ENCODE measurements at places on chromosomes 11 and 22.
A peak's percentile ranks its signal among the peaks of the same experiment; 100 is the strongest.

GRCh38 chr11:16252373-16252772 is 104.0 kb downstream of the SOX6 start:
- DNase-seq: no peak

DNA sequence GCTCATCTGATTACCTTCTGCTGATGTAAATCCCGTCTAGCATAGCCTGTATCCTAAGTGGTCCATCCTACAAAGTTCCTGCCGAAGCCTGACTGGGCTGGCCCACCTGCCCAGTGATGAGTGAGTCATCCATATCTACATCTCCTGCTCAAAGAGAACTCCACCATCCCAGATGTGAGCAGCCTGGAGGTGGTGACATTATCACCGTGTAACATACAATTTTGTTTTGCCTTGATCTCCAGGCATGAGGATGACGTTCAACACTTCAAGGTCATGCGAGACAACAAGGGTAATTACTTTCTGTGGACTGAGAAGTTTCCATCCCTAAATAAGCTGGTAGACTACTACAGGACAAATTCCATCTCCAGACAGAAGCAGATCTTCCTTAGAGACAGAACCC is 5.6 kb downstream of the TMA7B start:
- DNase-seq: no peak

DNA sequence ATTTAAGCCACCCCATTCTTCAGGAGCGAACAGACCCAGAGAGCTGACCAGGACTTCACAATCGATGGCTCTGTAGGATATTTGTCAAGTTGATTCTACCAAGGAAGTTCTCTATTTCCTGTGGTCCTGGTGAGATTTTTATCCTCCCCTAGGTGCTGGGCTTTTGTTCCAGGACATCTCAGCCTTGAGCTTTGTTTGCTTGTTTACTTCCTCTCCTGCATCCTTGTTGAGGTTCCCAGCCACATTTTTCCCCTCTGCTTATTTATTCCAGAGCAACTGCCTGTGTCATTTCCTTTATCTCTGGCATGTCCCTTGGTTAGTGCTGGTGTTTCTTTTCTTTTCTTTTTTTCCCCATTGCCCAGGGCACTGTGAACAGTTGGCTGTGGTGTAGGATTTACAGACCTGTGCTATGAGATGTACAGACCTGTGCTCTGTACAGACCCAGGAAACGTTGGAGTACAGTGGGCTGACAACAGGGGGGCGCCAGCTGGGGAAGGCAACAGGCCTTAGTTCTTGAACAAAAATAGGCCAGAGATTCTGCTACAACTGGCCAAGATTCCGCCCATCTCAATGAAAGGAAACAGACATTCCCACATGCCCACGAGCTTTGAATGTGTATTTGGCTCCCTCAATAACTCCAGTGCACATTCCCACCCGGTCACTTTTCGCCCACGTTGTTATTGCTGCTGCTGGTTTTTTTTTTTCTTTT is 235.9 kb upstream of the DDI1 start:
- no peak for DNase-seq

GRCh38 chr22:33817512-33818127 is 102.7 kb downstream of the LARGE1 start:
- no peak for DNase-seq

- DNase-seq: no peak
Observed at GRCh38 chr11:21316591-21316990, 647.2 kb downstream of the NELL1 start.

DNA sequence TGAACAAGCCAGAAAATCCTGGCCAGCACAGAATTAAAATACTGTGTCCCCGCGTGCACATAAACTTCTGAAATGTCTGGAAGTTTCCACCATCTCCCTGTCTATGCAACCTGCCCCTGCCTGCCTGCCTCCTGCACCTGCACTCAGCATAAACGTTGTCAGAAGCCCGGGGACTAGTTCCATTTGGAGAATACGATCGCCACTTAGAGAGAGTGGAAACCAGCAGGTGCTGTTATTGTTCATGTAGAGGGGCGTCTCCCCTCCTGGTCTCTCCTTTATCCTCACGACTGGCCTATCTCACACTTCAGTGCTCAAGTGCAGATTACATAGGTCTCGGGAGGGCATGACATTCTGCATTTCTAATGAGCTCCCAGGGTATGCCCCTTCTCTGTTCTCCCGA is 35.6 kb downstream of the MPPED1 start:
- no peak for DNase-seq

- DNase-seq: no peak
Observed at GRCh38 chr22:23058063-23058462, 12.3 kb upstream of the GNAZ start.

DNA sequence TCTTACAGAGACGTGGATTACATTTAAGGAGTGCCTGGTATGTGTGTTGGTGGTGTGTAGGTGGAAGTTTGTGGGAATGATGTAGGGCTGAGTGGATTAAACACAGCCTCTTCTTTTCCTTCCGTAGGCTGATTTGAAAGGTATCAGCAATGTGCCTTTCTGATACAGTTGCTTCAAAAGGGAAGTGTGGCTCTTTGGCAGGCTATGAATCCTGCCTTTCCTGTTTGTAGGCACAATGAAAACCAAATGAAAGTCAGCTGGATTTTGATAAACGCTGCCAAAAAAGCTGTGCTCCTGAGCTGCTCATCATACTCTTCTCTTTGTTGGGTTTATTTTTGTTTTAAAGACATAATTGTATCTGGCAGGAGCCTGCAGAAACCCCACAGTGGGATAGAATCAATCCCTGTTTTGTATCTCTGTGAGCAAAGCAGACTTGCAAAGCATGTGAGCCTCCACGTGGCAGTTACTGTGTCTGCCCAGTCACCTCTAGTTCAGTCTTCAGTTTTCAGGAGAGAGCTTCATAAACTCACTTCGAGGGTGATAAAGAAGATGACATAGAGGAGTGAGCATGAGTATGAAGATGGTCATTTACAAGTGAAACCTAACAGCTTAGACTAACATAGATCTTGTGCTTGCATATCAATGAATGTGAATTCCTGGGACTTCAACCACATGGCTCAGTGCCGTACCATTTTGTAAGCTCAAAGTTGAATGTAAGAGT is 655.7 kb upstream of the KIRREL3 start:
- no peak for DNase-seq

DNA sequence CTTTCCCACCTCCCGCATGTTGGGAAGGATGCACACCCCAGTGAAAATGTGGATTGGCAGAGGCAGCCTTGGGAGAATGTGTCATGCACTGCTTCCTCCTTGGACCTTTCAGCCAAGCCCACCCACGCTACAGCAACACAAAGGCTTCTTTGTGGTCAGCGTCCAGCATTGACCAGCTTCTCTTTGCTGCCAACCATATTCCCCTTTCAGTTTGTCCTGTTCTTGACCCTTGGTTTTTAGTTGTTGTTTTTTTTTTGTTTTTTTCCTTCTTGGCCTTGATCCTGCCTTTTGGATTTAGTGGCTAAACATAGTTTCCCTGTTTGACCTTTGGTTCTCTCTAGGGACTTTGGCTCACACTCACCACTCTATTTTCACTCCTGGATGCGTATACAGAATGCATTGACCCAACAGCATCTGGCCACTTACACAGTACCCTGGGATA is 573.6 kb downstream of the INSC start:
- no peak for DNase-seq

- DNase-seq: no peak
Observed at GRCh38 chr11:61964058-61964665, 3.3 kb downstream of the FTH1 start.

GRCh38 chr22:44669561-44669976 is 32.4 kb upstream of the PRR5 start:
- DNase-seq: no peak

DNA sequence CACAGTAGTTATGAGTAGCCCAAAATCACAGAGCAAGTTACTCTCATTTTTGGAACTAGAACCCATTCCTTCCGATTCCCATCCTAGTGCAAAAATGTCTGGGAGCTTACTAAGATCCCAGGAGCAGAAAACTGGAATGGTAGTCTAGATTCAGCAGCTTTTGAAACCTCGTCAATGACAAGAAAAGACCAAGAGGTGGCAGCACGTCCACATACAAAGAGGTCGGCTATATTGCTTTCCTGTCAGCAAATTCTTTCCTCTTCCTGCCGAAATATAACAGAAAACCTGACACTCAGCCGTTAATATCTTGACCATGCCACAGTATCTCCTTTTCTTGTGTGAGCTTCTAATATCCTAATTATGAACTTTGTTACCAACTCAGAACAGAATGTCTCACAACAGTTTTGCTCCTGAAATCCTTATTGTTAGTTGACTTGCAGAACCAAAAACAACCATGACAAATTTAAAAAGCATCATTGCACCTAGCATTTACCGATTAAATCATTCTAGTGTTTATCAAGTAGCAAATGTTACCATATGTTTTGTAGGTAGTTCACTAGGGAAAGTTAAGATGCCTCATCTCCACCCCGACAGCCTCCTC is 92.8 kb upstream of the OR9G4 start:
- no peak for DNase-seq

DNA sequence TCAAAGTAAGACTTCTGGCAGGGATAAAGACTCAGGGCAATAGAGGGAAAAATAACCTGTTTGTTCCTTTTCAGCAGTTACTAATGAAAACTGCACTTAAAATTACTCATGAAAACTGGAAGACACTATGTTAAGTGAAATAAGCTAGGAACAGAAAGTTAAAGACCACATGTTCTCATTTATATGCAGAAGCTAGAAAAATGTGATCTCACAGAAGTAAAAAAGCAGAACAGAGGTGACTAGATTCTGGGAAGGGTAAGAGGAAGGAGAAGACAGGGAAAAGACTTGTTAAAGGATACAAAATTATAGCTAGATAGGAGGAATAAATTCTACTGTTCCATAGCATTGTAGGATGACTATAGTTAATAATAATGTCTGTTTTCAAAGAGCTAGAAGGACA is 22.2 kb downstream of the HPS5 start:
- DNase-seq: no peak

- DNase-seq: peak; percentile 89
Observed at GRCh38 chr11:64887757-64888405, 9.5 kb upstream of the EHD1 start.

DNA sequence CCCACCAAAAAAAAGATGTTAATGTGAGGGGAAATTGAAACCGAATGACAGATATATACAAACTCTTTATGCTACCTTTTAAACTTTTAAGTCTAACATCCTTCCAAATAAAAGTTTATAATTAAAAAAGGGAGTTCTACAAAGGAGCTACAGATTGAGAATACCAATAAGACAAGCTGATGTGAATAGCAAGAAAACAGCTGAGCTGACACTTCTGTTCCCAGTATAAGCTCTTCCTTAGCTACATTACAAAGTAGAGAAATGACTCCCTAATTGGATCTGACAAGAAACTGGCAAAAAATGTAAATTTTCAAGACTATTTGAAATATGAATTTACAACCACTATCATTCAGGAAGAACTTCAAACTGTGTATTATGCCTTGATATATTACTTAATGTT is 294.6 kb upstream of the SYN3 start:
- DNase-seq: no peak

DNA sequence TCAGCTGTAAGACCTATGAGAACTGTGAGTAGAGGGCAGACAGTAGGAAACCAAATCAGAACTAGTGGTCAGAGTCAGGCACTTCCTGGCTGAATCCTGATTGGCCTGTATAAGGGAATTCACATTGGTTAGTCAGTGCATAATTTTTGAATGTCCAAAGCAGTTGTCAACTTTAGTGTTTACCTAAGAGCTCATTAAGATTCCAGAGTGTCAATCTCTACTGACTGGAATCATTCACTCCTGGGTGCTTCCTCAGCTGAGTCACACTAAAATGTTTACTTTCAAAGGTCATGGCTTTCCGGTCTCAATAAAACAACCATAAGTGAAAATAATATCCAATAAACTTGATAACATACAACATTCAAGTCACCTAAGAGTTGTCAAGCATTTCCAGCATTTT is 306.1 kb downstream of the C11orf87 start:
- no peak for DNase-seq

DNA sequence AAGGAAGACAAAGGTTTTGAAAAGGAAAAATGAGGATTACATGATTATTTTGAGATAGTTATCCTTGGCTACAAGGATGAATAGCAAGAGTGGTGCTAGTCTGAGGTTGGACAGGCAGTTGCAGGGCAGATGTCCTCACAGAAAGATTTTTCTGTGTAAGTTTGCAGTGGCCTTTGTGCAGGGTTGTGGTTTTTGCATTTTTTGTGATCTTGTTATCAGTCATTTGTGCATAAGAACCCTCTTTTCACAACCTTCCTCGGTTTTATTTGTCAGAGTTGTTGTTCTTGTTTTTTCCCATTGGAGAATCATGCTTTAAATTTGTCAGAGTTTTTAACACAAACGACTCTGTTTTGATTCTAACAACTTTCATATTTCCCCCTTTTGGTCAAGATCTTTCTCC is 1.4 kb downstream of the CCDC134 start:
- no peak for DNase-seq

DNA sequence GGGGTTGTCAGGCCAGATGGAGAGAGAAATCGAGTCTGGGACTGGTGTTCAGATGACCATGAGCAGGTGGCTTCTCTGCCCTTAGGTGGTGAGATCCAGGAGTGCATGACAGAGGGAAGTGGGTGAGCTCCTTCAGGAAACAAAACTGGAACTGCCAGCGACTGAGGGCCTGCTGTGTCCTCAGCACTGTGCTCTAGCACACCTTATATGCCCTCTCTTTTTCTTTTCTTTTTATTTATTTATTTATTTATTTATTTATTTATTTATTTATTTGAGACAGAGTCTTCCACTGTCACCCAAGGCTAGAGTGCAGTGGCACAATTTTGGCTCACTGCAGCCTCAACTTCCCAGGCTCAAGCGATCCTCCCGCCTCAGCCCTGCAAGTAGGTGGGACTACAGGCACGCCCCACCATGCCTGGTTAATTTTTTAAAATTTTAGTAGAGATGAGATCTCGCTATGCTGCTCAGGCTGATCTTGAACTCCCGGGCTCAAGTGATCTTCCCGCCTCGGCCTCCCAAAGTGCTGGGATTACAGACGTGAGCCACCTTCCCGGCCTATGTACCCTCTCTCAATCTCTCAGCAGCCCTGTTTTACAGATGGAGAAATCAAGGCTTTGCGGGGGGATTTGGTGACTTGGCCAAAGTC is 14.8 kb upstream of the RASD2 start:
- DNase-seq: no peak

- DNase-seq: no peak
Observed at GRCh38 chr11:63937713-63938478, 906 bp upstream of the NAA40 start.

GRCh38 chr11:3840004-3840869 is 522 bp downstream of the RHOG start:
- DNase-seq: no peak

DNA sequence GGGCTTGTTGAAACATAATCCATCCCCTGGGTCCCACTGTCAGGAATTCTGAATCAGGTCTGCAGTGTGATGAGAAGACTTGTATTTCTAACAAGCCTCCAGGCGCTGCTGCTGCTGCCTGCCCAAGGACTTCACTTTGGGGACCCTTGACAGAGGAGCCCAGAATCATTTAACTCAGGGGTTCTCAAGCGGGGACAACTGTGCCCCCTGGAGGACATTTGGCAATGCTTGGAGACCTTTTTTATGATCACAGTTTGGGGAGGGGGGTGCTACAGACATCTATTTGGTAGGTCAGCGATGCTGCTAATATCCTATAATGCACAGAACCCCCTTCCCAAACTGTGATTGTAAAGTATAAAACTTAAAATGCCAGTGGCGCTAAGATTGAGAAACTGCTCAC is 312.8 kb downstream of the OPCML start:
- no peak for DNase-seq

Data from left forelimb (tissue), 1 donor.